ENCODE measurements at places on chromosomes 12 and 14. TPM values are rescaled to one million over a fixed set of nuclear protein-coding genes. Genes with fewer than 3 reads are reported as not detected.

ST8SIA1 gene
- not detected for total RNA-seq

ARHGAP9 gene
- total RNA-seq: 0.60 TPM

FAM186B gene
- total RNA-seq: 0.11 TPM

YAF2 gene
- total RNA-seq: 17.4 TPM

KRT71 gene
- not detected for total RNA-seq

PRB4 gene
- total RNA-seq: not detected

MSI1 gene
- total RNA-seq: 1.0 TPM

CLEC9A gene
- not detected for total RNA-seq

KLRK1 gene
- not detected for total RNA-seq
